Muscle of arm (tissue), 14 donors: ENCODE measurements at places on chromosomes 7 and 10. TPM values are rescaled to one million over a fixed set of nuclear protein-coding genes. Genes with fewer than 3 reads are reported as not detected.

ABCA13 gene
- polyA plus RNA-seq: 0.08 TPM

OR2A5 gene
- not detected for polyA plus RNA-seq

A1CF gene
- polyA plus RNA-seq: 0.47 TPM

PRKRIP1 gene
- polyA plus RNA-seq: 25.2 TPM

PAX2 gene
- polyA plus RNA-seq: not detected

DNA sequence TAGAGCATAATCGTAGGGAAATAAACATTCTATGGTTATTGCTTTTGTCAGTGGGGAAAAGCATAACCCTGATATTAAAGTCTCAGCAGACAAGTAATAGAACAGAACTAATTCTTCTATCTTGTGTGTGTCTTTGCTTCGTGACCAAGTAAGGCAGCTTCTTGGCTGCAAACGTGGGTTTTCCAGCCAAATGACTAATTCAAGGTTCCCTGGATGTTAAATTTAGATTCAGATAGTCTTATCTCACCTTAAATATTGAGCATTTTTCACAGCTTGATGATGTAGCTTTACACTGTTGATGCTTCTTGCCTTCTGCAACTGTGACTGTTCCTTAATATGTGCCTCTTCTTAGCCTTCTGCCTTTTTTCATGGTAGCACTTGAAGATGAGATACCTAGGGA lies 113.0 kb downstream of the EXOC4 start:
- no peak for DNase-seq

DNA sequence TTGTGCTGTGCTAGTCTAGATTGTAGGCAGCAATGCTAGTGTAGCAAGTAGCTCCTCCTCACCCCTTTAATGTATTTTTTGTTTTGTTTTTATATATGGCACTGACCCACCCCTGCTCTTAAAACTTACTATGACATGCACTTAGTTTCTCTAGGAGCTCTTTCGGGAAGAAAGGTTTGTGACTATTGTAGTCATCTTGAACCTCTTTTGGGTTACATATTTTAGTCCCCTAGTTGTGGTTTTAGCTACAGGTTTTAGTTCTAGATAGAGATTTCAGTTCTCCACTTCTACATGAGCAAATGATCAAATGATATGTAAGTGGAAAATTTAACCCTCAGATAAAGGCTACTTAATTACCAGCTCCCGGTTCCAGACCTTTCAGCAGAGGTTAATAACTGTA lies 14.9 kb downstream of the MINPP1 start:
- no peak for DNase-seq

- no peak for DNase-seq
Observed at GRCh38 chr10:102090772-102091171, 25.6 kb downstream of the HPS6 start.

DNA sequence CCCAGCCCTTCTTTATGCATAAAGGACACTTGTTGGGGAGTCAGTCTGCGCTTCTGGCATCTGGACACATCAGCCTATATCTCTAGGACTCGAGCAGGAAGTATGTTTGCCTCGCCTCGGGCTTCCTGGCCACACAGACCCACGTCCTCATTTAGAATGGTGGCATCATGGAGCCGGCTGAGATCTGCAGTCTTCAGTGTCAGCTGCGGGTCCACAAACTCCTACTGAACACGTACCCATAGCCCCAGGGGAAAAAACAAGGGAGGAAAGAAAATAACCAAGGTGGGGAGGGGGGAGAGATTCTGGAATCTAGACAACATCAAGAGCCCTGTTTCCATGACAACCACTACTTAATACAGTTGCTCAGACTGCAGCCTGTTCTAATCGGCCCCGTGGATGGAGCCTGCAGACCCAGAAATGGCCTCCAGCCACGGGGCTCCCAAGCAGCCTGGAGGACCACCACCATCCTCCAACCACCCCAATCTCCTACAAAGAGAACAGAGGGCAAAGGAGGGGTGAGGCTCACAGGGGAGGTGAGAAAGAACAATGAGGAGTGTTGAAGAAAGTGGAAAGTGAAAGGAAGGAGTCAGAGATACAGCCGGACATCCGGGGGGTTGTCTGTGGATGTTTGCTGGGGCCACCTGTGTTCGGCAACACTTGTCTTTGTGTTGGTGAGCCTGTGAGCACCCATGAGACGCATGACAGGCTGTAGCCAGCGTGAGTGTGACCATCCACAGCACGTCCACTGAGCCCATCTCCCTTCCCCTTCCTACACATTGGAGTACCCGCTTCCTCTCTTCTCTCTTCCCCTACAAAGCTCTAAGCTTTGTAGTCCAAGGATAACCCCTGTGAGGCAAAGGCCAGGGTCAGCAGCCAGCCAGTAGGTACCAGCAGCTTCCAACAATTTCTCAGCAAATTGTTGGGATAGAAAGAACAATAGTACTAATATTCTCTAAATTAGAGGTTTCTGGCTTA lies 141.0 kb downstream of the PLXNA4 start:
- DNase-seq: no peak

DNA sequence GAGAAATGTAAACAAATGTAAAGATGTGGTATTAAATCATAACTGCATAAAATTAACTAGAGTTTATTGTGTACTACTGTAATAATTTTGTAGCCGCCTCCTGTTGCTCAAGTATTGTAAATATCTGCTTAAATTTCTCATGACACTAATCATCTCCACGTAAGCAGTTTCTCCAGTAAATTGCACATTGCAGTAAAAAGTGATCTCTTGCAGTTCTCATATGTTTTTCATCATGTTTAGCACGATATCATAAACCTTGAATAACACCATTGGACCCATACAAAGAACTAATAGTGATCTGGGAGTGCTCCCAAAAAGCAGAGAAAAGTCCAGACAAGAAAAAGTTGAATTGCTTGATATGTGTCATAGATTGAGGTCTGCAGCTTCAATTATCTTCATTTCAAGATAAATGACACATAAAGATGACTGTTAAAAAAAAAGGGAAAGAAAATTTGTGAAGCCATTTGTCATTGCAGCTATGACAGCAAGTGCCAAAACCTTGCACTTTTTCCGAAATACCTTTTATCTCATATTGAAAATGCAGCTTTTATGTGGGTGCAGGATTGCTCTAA lies 15.3 kb downstream of the LIPA start:
- no peak for DNase-seq

GRCh38 chr10:55242544-55242943 lies 441.5 kb upstream of the PCDH15 start:
- DNase-seq: no peak

DNA sequence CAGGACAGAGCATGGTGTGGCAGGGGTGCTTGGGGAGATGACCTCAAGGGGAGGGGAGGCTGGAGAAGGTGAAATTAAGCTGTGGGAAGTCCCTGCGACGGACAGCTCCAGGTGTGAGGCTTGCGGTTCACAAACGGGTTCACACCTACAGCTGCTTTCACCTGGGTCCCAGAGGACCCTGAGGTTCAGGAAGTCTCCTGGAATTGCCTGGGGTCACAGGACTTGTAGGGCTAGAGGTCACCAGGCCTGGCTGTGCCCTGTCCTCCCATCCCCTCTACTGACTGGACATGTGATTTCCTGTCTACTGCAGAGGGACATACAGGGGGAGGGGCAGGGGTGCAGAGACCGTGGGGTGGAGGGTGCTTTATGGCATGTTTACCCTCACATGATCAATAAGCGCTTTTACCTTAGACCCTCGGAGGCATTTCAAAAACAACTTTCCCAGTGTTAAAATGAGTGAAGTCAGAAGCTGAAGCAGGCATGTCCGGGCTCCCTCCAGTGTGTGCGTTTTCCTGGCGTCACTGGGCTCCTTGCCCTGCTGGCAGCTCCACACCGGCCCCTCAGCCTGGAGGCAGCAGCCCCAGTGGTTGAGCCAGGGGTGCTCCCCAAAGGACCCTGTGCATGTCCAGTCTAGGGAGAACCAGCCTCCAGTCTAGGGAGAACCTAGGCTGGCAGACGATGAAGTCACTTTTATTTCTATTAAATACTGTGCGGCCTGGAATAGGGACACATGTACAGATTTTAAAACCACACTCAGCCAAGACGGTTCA lies 66.6 kb upstream of the IGFBP3 start:
- no peak for DNase-seq

DNA sequence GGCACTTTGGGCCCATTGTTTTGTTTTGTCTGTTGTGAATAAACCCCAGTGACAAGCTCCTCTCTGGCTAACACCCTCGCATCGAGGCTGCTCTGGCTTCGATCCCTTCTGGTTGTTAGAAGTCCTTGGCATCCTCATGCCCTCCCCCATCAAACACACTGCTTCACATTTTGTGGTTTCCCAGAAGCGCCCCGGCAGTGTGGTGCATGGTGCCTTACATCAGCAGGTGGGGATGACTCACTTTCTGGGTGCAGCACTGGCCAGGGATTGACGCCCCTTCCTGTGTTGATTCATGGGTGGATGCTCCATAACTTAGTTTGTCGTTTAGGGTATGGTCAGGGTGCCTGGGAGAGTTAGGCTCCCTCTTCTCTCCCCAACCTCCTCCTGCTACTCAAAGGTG lies 51.4 kb downstream of the PLPP4 start:
- DNase-seq: no peak

GRCh38 chr10:47323636-47324296 lies 1.5 kb downstream of the GDF2 start:
- DNase-seq: no peak

- peak; percentile 25 for DNase-seq
Observed at GRCh38 chr10:35089611-35090161, 455 bp downstream of the CUL2 start.

DNA sequence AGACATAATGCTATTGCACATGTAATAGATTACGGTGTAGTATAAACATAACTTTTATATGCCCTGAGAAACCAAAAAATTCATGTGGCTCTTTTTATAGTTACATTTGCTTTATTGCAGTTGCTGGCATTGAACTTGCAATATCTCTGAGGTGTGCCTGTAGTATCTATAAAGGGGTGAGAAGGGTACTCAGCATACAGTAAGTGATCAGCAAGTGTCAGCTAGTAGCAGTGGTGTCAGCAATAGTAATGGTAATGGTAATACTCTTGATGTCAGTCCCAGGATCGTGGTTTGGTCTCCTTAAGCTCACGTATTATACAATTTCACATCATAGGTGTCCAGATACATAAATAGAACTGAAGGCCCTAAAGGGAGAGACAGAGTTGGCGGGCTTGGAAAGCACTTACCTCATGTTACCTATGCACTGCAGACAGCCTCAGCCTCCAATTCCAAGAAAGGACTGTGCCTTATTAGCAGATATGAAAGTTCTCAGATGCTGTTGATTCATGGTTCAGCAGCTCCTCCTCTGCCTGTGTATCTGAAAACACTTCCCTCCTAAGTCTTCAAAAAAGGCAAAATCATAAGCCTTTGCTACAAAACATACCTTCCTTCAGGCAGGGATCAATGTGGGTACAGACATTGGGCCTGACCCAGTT lies 6.6 kb upstream of the GIMAP7 start:
- DNase-seq: no peak

- no peak for DNase-seq
Observed at GRCh38 chr7:30446266-30446665, 32.3 kb downstream of the NOD1 start.

DNA sequence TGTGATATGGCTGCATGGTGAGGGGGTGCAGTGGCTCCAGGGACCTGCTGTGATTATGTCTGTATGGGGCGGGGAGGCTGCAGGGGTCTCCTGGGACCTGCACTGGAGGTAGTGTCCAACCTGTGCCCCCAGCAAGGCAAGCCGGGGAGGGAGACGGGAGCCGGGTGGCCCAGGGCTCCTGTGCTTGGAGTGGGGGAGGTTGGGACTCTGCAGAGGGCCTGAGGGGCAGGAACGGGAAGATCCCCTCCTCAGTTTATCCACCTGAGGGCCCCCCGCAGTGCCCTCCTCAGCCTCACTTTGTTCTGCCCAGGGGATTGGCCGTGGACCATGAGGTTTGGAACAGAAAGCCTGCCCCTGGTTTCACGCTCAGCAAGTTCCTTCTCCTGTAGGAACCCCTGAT lies 22.8 kb upstream of the PWWP2B start:
- DNase-seq: no peak

- no peak for DNase-seq
Observed at GRCh38 chr7:132171130-132171576, 405.1 kb downstream of the PLXNA4 start.

DNA sequence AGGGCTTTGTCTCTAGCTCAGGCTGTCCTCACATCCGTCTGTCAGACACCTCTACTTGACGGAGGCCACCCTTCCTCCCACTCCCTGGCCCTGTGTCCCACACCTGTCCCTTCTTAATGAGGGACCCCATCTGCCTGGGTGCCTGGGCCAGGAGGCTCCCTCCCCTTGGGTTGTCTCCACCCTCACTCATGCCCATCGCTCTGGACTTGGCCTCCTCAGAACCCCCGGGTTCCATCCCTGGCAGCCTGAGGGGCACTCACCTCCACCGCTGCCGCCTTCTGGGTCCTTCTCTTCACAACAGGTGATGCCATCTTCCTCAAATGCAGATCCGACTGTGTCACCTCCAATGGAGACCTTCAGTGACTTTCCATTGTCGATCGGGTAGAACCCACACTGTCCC lies 20.2 kb upstream of the GJD4 start:
- no peak for DNase-seq

DNA sequence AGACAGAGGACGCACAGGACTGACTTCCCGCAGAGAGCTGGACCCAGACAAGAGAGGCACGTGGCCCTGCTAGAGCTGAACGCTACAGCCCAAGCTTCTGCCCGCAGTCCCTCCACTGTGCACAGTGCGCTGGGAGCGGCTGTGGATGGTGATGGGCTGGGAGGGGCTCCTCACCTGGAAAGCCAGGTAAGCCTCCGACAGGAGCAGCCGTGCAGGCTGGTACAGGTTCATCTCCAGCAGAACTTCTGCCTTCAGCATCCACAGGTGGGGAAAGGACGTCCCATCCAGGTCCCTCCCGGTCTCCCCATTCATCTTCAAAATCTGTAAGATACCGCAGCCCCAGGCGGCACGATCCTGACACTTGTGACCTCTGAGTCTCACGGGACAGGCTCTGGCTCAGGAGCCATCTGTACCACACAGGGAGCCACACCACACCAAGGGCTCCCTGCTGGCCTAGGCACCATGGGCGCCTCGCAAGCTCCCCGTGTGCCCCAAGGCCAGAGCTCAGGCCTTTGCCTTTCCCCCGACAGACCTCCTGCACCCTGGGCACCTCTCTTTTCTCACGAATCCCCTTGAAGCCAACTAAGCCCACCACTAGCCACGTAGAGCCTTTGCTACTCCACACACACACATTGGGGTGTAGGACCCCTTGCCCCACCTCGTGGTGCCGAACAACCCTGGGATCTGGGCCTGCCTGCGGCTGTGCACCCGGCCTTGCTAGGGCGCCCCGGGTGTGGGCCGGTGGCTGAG lies 76.3 kb downstream of the CFAP46 start:
- DNase-seq: no peak
